CMK (cell line): ENCODE measurements at places on chromosomes 2 and 18.

GRCh38 chr2:212314680-212315079, 223.9 kb downstream of the ERBB4 start:
- DNase-seq, result no peak

DNA sequence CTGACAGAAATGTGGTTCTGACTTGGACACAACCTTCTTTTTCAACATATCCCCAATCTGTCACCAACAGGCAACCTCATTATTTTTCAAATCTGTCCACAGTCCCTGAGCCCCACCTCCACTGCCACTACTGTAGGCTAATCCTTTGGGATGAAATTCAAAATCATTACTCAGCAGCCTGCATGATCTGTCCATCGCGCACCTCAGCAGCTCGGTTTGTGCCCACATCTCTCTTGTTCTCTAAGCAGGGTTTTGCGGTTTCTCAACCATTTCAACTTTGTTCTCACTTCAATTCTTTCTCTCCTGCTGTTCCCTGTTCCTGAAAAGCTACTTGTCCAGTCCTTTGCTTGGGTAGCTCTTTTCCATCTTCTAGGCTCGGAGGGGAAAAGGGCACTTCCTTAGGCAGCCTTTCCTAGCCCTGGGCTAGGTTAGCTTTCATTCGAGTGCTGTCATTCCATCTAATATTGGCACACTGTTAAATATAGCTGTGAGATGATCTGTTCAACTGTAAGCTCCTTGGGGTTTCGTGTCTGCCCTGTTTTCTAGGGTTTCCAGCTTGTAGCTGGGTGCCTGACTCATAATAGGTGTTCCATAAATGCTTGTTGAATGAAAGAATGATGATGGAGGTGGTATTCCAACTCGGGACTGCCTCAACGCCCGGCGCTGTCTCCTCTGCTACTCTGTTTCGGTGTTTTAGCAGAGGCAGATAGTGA, 653 bp upstream of the ANKAR start:
- DNase-seq, result no peak

DNA sequence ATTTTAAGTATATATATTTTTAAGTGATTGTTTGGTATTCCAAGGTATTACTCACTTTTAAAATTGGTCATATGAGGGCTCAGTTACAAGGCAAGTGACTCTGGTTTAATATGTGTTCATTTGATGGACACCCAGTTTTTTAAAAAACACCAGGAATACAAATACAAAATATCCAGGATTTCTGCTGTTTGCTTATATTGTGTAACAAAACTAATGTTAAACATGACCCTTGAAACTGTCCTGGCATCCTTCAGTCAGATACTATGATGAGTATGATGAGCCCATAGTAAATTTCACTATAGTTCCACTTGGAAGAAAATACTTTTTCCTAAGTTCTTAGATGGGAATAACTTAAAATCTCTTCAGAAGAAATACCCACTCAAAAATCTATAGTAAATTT, 11.4 kb upstream of the ONECUT2 start:
- DNase-seq, result no peak

DNA sequence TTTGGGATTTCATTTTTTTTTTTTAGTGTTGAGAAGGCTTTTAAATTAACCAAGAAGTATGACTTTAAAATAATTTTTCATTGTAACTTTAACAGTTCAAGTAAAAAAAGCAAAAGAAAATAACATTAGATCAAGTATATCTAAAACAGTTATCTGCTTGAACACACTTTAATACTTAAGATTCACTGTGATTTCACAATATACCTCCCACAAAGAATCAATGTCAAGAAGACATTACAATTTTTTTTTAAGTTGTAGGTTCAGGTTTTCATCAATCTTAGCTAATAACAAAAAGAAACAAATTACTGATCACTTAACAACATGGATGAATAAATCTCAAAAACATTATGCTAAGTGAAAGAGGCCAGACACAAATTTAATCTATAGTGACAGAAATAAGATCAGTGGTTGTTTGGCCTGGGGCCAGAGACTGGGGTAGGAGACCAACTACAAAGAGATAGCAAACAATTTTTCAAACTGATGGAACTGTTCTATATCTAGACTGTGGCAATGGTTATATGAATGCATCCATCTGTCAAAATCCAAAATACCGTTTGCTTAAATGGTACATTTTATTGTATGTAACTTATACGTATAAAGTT, 74.8 kb upstream of the FRZB start:
- DNase-seq, result no peak

- DNase-seq, result no peak
Measured at GRCh38 chr2:54100772-54101171, 14.6 kb upstream of the ACYP2 start.

DNA sequence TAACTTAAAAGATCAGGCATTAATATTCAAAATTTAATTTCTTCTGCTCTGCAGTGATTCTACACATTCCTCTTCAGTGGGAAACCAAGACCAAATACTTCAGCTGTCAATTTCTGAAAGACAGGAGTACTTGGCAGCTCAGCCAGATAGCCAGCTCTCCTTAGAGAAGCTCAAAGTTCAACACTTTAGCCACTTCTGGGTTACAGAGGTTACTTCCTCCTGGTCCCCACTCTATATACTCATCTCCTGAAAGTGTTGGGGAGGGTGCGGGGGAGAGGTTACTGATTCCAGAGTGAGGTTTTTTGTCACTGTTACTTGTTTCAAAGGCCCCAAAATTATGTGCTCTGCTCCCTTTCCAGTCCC, 4.1 kb downstream of the CYTIP start:
- no peak for DNase-seq

- DNase-seq, result no peak
Measured at GRCh38 chr2:145012806-145013205, 492.9 kb upstream of the ZEB2 start.

DNA sequence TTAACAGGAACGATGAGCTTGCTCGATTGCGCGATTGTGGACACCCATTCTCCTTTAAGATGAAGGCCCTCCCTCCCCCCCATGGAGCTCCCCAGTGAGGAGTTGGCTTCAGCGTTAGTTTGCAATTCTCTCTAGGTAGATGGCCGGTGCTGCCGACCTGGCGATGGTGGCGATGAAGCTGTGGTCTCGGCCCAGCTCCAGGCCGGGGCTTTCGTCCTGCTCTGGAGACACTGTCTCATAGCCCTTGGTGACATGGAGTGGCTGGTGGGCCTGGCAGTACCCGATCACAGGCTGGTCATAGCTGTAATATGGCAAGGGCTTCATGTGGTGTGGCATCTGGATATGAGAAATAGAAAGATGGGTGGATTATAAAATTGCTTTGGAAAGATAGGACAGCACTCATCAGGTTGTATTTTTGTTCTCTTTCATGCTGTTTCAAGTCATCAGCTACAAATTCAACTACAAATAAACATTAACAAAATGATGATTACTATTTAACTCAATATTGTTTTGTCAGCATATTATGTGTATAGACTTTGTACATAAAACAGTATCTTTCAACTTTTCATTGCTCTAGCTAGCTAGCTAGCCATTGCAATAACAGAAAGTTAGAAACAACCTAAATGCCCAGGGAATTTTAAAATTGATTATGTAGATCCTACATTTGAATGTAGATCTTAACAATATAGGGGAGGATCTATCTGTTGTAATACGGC, 773.4 kb downstream of the LRRTM4 start:
- no peak for DNase-seq

GRCh38 chr18:31097666-31098065, 4.6 kb downstream of the DSC2 start:
- no peak for DNase-seq

- no peak for DNase-seq
Measured at GRCh38 chr2:98759827-98760625, 29.1 kb upstream of the MGAT4A start.

DNA sequence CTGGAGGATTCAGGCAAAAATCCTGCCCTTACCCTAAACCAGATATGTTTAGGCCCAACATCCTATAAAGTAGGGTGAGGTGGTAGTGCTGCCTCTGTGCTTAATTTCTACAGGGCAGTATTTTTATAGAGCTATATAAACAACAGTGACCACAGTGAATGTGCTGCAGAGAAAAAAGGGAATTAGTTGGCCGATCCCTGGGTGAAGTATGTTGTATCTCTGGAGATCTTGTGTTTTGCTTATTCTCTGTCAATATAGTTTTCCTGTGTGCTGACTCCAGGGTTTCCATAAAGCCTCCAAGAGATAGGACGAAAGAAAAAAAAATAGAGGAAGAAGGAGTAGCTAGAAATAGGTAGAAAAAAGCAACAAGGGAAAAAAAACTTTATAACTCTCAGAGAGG, 88.9 kb upstream of the THOC1 start:
- DNase-seq, result no peak

DNA sequence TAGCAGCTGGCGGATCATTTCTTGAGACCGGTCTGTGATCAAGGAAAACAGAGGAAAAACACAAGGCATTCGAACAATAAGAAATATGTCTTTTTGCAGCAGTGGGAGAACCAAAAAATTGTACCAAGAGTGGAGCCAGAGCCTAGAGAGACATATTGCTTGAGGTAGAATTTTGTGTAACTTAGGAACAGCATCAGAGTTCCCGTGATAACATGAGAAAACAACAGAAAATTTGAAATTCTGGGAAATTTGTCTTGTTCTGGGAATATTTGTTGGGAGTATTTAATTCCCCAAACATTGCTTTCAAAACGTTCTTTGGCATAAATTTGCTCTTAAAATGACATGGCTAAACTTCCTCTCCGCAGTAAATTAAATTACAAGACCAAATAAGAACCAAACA, 267.5 kb downstream of the GPD2 start:
- DNase-seq, result no peak

- no peak for DNase-seq
Measured at GRCh38 chr2:120720231-120720630, 15.4 kb upstream of the GLI2 start.

- no peak for DNase-seq
Measured at GRCh38 chr2:60482222-60482621, 71.2 kb downstream of the BCL11A start.

DNA sequence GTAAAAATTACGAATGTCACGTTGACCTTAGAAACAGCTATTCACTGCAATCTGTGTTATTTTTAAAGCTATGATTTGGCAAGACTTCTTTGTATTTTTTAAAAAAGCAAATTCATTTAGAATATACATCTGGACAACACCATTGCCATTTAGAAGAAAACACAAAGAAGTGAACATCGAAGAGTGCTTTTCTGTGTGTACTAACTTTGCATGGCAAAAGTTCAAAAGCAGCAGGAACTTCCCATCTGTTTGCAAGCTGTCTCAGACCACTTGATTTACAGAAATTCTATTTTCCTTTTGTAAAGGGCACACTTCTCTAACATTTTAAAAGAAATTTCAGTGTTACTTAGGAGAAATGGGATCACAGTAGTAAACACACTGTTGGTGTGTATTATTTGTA, 145.9 kb downstream of the CALCRL start:
- no peak for DNase-seq

GRCh38 chr2:54161660-54162424, 46.4 kb downstream of the ACYP2 start:
- no peak for DNase-seq

GRCh38 chr2:163364736-163365135, 371.1 kb downstream of the FIGN start:
- no peak for DNase-seq

- no peak for DNase-seq
Measured at GRCh38 chr2:17759805-17760204, 5.9 kb downstream of the GEN1 start.

DNA sequence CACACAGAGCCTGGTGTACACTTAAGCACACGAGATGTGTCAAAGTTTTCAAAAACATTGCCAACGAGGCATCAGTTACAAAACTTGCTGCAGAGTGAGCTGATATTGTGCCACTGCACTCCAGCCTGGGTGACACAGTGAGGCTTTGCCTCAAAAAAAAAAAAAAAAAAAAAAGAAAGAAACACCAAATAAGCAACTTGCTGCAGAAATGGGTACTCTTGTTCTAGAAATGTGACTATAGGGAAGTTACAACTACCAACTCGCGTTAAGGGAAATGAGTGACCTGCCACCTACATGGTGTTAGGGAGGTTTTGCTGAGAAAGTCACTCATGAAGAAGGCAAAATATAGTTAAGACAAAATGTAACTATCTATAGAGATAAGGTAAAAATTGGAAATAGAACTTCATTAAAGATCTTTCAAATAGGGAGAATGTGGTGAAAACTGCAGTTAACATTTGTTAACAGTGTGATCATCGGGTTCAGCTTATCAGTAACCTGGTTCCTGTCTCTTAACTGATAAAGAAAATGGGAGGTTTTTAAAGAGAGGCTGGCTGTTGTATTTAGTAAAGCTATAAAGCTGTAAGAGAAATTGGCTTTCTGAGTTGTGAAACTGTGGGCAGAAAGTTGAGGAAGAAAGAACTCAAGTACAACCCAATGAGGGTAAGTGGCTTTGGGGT, at the start of gene IL1RL1:
TSS of gene IL1RL1 (plus strand) at position 600 of the 677 bp plus-strand sequence. CDS start 26,702 bp downstream, outside the sequence.
- DNase-seq, result no peak

- DNase-seq, result no peak
Measured at GRCh38 chr18:22185771-22186386, 16.5 kb downstream of the GATA6 start.
